ENCODE measurements at places on chromosomes 13 and 19. TPM values are rescaled to one million over a fixed set of nuclear protein-coding genes. Genes with fewer than 3 reads are reported as not detected.

DNA sequence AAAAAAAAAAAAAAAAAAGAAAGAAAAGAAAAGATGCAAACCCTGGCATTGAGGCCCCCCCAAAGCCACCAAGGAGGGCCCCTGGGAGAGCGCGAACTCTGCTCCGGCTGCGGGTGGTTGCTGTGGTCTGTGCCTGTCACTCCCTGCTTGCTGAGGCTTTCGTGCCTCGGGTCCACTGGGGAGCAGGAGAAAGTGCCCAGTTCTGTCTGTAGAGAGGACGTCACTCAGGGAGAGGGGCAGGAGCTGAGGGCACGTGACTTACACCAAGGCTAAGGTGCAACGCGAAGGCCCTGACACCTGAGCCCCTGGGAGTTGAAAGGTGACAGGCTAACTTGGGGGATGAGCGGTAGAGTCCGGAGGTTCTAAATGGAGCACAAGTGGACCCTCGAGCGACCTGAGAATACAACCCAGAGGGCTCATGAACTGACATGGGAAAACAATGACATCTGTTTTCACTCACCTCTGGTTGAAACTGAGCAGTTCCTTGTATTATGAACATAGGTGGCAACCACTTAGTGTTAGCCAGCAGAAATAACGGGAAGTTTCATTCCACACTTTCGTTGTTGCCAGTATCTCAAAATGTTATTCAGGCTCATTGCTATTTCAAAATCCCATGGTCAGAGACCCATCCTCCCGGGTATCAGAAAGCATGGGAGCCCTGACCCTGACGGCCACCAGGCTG is 69.2 kb upstream of the TM9SF2 start:
- no peak for DNase-seq

- DNase-seq: no peak
Observed at GRCh38 chr19:53881482-53882390, at the start of gene PRKCG. PRKCG (plus strand) TSS chr19:53882197; CDS start chr19:53882495, 298 bp downstream.

DNA sequence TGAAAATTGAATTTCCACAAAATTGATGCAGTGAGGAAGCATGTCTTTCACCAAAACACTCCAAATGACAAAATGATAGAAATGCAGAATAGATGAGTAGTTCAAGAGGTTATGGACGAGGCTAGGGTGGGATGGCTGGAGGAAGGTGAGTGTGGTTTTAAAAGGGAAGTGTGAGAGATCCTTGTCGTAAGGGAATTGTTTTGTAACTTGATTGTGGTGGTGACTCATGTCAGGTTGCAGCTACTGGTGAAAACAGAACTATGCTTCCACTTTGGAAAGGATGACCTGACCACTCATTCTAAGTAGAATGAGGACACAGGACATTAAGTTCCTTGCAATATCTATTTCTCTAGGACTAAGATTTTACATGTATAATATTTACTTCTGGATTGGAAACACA is 345.7 kb downstream of the MTUS2 start:
- no peak for DNase-seq

The GAPDHS gene
- total RNA-seq: not detected

The PCDH20 gene
- 7.2 TPM for total RNA-seq

DNA sequence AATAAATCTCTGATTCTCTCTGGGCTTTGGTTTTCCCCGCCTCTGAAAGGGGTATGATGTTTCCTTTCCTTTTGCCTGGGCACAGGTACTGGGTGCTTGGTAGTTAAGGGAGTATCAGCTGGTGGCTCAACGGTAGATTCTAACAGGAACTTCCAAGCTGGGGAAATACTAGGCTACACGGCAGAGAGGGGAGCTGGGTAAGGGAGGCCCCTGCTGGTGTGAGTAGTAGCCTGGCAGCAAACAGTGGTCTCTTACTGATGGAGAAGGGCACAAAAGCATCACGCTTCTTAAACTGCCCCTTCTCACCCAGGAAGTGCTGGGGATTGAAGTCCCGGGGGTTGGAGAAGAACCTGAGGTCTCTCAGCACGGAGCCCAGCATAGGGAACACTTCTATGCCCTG is 26.9 kb upstream of the CYP2A7 start:
- no peak for DNase-seq

DNA sequence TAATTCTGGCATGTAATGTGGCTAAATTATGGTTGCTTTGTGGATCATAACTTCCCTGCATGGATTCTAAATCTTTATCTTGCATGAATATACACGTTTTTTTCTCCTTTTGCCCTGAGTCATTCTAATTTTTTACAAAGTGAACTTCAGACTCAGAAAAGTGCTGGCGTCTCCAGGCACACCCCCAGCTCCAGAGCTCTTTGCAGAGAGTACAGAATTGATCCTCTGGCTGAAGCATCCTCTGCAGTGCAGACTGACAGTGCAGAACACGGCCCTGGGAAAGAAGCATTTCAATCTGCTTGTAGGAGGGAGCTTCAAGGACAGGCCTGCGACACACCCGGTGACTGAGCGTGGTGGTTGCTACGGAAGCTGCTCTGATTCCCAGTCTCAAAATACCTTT is 228.1 kb downstream of the FGF9 start:
- DNase-seq: no peak

The SIAH3 gene
- 0.53 TPM for total RNA-seq

GRCh38 chr13:38350114-38350617 is 515 bp downstream of the UFM1 start:
- DNase-seq: peak; percentile 73

GRCh38 chr13:97475011-97475410 is 41.0 kb downstream of the RAP2A start:
- no peak for DNase-seq

Measured in type B pancreatic cell (in vitro differentiated cells).